8988T (cell line): ENCODE measurements at places on chromosomes 13 and 19.

DNA sequence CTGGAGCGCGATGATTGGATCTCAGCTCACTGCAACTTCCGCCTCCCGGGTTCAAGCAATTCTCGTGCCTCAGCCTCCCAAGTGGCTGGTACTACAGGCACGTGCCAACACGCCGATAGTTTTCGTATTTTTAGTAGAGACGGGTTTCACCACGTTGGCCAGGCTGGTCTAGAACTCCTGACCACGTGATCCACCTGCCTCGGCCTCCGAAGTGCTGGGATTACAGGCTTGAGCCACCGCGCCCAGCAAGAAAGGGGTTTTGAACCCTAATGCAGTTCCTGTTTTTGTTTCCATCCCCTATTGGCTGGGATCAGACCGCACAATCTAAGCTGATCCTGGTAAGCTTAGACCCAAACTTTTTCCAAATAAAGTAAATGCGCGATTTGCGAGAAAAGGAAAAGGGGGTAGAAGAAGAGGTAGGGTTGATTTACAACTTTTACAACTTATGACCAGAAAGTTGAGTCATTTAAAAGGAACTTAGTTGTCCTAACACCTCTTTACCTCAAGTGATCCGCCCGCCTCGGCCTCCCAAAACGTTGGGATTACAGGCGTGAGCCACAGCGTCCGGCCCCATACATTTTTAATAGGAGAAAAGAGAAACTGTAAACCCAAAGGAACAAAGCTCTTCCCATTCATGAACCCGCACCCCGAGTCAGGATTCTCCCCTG lies 764 bp downstream of the ZNF626 start:
- no peak for DNase-seq

GRCh38 chr19:44644402-44645016 lies 799 bp downstream of the PVR start:
- DNase-seq: peak; percentile 33

- DNase-seq: no peak
Measured at GRCh38 chr19:54616057-54616456, 14.2 kb upstream of the LILRB1 start.

DNA sequence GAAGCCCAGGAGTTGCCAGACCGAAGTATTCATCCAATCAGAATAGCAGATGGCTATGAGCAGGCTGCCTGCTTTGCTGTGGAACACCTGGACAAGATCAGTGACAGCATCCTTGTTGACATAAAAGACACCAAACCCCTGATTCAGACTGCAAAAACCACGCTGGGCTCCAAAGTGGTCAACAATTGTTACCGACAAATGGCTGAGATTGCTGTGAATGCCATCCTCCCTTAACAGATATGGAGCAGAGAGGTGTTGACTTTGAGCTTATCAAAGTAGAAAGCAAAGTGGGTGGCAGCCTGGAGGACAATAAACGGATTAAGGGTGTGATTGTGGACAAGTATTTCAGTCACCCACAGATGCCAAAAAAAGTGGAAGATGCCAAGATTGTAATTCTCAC lies 250.3 kb upstream of the OBI1 start:
- no peak for DNase-seq

DNA sequence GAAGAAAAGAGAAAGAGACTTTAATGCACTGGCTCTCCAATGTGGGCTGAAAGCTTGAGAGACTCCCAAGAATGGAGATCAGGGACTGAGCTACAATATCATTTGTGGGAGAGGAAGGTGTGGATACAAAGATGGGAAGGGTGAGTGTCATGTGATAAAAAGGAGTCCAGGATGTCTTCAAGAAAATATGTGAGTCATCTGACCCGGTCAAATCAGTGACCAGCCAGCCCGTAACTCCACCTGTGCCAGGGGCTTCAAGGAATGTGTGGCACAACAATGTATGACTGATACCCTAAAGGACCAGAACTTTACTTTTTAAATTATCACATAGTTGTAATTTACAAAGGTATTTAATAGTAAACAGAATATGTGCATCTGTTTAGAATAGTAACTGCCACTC lies 97.2 kb downstream of the DOCK9 start:
- no peak for DNase-seq

- no peak for DNase-seq
Measured at GRCh38 chr13:37085606-37086005, 19.9 kb downstream of the CSNK1A1L start.

DNA sequence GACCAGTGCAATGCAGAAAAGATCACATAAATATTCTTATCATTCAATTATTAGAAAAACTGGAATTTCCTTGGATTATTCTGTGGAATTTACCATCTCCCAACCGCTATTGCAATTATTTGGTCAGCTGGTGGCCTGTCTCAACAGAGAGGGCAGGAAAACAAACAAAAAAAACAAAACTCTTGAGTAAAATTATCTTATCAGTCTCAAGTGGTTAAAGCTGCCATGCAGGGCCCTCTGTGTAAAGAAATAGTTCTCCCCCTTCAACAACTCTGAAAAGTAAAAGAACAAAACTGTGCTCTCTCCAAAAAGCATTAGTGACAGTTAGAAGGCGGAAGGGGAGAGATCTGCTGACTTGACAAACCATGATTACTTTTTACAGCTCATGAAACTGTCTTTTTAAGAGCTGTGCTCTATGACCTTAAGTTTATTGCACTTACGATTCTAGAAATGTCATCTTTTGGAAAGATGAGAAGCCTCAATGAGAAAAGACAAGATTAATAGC lies 152.3 kb downstream of the DLEU7 start:
- DNase-seq: no peak

DNA sequence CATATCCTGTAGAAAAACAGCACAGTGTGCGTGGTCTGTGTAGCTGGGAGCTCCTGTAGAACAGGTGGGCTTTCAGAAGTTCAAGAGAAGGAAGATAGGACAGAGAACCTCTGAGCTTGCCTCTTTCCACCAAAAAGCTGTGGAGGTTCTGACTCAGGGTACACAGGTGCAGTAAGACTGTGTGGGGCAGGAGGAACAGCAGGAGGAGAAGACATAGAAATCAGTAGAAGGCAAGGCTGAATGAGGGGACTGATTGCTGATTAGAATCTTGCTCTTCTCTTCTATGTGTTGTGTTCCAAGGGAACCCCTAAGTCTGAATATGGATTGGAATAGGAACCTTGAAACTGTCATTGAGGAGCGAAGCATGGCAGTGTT lies 122.7 kb downstream of the AKAP11 start:
- DNase-seq: no peak

DNA sequence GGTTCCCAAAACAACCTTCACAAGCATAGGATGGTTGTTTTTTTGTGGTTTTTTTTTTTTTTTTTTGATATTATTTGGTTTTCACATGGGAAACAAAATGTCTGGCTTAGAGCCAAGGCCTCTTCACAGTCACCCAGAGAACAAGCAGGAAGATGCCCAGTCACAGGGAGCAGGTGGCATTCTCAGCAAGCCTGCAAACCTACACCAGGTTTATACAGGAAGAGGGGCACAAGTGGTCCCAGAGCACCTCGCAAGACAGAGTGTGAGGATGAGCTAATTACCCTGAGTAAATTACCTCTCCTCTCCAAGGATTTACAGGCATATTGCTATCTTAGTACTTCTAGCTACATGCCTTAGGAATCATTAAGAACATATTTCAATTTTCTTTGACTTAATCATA lies 1375.6 kb downstream of the EFNB2 start:
- no peak for DNase-seq

DNA sequence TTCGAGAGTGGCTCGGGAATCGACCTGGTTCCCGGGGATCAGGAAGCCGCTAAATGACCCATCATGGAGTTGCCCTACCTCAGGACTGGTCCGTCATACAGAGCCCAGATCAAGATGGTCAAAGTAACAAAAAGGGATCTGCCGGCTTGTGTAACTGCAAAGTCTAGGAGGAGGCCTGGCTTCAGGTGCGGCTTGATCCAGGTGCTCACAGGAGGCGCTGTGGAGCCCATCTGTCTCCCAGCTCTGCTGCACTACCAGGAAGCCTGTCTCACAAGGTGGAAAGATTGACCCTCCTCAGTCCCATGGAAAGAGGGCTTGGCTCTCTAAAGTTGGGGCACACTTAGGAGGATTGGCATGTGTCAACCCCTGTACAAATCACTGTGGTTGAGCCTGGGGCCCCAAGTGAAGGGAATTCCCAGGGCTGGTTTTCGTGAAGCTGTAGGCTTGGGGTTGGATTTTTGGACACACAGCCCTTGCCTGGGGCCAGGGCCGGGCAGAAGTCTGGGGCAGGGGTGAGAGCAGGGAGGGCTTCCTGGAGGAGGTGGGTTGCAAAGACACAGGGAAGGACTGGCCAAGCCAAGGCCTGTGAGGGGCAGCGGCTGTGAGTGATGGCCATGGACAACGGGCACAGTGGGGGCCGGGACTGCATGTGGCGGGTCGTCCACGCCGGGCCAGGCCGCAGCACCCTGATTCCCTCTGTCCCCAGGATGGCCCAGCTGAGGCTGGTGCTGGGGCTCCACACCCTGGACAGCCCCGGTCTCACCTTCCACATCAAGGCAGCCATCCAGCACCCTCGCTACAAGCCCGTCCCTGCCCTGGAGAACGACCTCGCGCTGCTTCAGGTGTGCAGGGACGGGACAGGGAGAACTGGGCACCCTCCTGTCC lies 4.2 kb downstream of the GZMM start:
- DNase-seq: no peak

- no peak for DNase-seq
Measured at GRCh38 chr19:10453852-10454251, 33.5 kb downstream of the PDE4A start.

- no peak for DNase-seq
Measured at GRCh38 chr13:73079359-73079758, 20.6 kb downstream of the KLF5 start.

DNA sequence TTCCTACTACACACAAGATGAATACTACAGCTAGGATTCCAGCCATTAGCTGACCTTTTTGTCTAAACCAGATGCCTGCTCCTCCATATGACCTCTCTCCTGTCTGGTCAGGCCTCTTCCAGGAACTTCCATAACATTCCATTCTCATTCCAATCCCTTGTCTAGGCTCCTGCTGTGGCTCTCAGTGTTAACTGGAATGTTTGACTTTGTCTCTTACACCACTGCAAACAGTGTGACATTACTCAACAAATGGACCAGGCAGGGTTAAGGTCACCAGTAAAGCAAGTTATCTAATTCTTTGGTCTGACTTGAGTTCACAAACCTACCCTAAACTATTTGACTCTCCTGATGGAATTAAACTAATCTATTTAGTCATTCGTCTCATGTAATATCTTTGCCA lies 2.1 kb upstream of the GPC6 start:
- no peak for DNase-seq

DNA sequence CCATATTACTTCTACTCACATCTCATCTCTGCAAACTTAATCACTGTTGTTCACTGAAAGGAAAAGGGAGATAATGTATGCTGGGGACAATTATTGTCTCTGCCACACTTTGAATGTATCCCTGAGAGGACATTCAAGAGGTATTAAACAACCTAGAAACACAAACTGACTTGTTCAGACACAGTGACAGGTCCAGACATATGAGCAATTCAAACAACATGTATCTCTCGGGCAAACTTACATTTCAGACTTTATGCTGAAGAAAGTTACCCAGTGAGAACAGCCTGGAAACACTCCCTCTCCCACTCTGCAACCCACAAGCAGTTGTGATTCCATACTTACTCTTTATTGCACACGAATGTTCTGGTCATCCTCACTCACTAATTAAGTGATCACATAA lies 968.7 kb upstream of the SLC10A2 start:
- no peak for DNase-seq

DNA sequence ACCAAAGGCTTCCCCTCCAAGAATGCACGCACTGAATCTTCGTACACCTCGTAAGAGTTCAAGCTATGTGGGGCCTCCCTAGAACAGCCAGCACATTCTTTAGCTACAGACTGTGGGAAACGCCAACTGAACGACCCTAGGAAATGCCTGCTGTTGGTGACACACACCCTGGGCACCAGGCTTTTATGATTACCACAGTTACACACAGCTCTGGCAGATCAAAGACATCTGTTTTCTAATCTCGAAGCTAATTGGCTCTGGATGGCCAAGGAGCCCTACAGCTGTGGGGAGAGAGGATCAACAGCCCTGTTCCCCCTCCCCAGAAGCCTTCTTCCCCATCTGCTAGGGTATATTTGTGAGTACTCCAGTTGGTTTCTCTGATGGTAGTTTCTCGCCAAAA lies 123.0 kb downstream of the COL4A1 start:
- no peak for DNase-seq

DNA sequence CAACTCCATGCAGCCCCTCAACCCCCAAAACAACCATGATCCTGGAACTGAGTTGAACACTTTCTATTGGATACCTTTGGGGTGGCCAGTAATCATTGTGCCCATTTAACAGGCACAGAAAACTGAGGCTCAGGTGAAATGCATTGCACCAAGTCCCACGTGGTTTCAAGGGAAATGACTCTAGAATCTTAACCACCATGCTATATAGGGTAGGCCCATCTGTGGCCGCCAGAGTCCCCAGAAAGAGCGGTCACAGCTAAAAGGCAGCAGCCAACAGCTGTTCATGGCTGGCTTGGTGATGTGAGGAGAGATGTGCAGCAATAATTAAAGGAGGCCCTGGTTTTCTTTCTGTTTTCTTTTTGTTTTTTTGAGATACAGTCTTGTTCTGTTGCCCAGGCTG lies 2.6 kb downstream of the CNN1 start:
- no peak for DNase-seq

GRCh38 chr19:36627057-36627456 lies 21.9 kb downstream of the ZNF382 start:
- DNase-seq: no peak

DNA sequence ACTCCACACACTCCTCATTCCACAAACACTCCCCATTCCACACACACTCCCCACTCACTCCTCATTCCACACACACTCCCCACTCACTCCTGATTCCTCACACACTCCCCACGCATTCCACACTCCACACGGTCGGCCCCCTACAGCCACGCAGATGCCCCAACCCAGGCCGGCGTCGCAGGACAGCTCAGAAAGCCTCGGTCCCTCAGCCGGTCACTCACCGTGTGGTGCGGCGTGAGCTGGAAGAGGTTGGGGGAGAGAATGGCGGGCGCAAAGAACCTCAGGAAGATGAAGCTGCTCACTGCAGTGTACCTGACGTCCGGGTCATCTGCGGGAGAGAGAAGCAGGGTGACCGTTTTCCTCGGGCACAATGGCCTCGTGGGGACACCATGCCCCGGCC lies 39.0 kb upstream of the C13orf46 start:
- DNase-seq: no peak

- no peak for DNase-seq
Measured at GRCh38 chr13:39159846-39160370, 121.7 kb downstream of the NHLRC3 start.
